ENCODE measurements at places on chromosomes 2 and 18.

DNA sequence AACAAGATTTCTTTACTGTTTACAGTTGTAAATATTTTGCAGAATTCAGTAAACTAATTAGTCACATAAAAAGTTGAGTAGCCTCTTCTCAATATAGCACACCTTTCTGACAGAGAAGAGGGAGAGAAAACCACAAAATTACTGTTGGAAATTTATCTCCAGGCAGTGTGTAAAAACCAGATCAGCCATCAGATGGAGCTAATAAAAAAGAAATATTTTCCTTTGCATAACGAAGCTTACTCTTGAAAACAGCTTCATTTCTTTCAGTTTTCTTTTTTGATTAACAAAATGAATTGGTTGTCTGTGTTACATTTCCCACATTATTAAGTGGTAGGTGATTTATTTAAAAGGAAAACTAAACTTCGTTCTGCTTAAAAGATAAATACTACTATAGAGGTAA is 259.3 kb upstream of the KCNJ3 start:
- peak; percentile 14 for DNase-seq

- DNase-seq = no peak
Measured at GRCh38 chr2:64101141-64101591, 43.1 kb downstream of the PELI1 start.

- no peak for DNase-seq
Measured at GRCh38 chr2:167935803-167936110, 311.6 kb downstream of the STK39 start.

GRCh38 chr2:216503159-216503629 is 4.5 kb downstream of the RPL37A start:
- no peak for DNase-seq

DNA sequence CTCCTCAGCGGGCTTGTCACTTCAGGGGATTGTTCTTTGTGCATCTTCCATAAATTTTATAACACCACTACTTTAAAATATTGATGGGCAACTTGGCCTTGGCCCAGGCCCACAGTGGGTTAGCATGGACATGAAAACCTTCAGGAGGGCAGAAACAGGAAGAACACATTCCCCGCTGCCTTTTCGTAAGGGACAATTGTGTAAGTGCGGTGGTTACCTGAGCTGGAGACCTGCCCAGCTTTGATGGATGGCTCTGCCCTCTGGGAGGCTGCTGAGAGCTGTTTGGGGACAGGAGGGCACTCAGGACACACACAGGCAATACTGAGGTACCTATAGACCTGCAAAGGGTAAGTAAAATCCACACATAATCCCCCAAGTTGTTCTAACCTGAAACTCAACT is 46.8 kb downstream of the FECH start:
- no peak for DNase-seq

DNA sequence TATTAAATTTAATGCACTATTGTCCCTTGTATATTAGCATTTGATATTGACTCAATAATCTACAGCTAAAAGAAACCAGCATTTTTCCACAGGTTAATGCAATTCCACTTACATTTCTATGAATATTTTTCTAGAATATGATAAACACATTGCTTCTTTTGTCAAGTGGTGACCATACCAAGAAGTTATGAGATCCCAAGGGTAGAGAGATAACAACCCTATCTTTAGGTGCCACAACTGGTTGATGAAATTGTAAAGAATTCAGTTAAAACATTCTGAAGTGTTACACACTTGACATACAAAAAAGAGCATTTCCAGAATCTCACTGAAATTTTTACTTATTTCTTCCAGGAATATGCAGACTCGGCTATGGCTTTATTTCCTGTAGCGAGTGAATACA is 56.0 kb downstream of the ABCG8 start:
- DNase-seq = no peak

All from stomach (tissue), 19 donors.